ENCODE measurements at places on chromosomes 11 and 22.

DNA sequence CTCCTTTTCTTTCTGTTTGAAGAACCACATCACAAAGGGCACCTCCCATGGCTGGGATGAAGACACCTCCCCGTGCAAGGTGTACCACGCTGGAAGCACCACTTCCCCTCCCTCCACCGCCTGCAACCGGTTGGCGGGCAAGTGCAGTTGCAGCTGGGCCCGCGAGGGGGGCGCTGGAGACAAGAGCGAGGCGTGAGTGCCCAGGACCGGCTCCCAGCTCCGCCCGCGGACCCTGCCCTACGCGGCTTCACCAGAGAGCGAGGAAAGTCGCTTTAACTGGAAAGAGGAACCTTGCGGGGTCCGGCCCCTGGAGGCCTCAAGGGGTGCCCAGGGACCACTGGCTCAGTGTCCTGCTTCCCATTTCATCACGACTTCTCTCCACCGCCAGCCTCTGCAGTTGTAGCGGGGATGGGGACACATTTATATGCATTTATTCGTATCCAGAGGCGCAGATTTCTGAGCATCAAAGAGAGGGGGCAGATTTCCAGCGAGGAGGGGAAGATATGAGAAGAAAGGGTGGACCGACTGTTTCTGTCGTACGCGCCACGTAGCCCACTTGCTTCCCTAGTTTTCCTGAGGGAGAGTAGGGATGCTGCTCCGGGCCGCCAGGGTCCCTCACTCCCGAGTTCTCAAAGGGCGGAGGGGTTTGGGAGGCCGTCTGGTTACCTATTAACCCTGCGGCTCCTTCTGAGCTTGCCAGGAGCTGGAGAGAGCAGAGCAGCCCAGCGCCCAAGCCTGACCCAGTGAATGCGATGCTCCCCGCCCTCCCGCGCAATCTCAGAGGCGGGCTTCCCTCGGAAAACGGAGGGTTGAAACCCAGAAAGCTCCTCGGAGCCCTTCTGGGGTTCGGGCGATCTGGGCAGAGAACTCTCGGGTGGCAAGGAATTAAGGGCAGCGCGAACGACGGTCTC lies 3.5 kb downstream of the ESAM start:
- DNase-seq, result no peak

DNA sequence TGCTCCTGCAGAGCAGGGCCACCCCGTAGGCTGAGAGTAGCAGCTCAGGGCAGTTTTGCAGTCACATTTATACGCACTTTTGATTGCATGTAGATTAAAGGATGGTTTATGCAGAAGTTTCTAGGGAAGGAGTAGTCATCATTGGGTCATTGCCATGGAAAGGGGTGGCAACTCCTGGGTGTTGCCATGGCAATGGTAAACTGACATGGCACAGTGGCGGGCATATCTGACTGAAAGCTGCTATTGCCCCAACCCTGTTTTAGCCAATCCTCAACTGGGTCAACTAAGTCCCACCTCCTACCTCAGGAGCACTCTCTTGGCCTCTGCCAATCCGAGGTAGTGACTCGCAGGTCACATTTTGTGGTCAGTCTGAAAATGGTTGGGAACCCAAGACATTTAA lies 2.4 kb upstream of the ARSA start:
- DNase-seq, result no peak

GRCh38 chr11:86812981-86813380 lies 12.6 kb downstream of the PRSS23 start:
- DNase-seq, result no peak

- no peak for DNase-seq
Observed at GRCh38 chr22:35524966-35525686, 15.5 kb upstream of the RASD2 start.

GRCh38 chr11:47106798-47107411 lies 69.8 kb downstream of the ARFGAP2 start:
- DNase-seq, result no peak

DNA sequence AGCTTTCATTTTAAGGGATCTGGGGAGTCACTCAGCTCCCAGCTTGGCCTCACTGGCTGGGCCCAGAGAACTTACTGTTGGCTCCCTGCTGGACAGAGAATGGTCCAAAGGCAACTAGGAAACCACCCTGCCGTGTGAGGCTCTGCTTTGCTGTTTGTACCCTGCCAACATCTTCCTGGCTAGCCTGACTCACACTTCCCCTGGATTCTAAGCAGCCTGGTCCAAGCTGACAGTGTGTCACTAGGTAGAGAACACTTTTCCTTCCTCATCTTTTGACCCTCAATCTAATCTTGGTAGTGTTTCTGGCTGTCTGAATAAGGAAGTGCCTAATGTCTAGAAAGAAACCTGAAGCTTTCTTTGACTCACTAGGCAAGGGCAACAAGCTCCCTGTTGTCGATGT lies 76.7 kb downstream of the FAR1 start:
- no peak for DNase-seq

- no peak for DNase-seq
Observed at GRCh38 chr22:32097881-32098499, 54.9 kb downstream of the SLC5A1 start.

DNA sequence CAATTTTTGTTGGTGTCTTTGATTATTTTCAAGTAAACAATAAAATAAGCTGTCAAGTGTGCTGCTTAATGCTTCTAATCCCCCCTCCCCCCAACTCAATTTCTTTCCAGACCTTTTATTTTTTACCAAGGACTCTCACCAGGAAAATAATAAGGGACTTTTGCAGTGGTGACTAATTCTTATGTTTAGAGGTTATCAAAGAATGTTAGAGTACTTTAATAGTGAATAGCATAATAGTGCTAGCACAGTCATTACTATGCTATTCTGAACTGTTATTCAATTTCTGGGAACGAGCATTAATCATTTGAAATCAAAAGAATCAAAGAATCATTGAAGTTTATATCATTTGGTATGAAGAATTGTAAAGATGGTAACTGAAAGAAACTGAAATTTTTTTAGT lies 251.4 kb downstream of the DDX10 start:
- DNase-seq, result no peak

DNA sequence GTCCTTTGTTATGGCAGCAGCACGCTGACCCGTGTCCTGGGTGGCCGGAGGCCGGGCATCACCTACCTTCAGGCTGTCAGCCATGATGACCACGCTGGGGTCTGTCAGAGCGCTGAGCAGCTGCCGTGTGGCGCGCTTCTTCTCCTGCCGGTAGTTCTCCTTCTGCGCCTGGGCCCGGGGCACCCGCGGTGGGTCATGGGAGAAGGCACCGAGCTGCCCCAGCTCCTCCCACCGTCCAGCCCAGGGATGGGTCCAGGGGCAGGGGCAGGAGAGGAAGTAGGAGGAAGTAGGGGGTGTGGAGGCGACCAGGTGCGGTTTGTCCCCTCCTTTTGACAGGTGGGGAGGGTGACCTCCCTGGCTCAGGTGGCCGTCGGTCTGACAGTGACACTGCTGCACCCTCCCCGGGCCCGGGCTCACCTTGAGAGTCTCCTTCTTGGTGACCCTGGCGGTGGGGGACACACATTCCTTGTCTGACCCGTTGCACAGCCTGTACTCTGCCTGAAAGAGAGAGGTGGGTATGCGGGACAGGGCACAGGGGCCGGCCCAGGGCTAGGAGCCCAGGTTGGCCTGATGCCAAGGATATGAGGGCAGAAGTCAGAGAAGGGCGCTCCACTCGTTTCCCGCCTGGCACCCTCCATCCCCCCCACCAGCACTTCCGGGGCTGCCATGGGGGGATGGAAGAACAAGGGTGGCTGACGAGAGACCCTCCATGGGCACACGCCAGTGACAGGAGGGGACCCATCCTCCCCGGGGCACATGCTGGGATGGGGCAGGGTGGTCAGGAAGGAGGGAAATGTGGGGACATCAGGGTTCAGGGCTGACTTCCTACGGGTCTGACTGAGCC lies 43.0 kb downstream of the OSBPL5 start:
- DNase-seq, result no peak

- no peak for DNase-seq
Observed at GRCh38 chr11:2927851-2928604, 1.2 kb downstream of the PHLDA2 start.

DNA sequence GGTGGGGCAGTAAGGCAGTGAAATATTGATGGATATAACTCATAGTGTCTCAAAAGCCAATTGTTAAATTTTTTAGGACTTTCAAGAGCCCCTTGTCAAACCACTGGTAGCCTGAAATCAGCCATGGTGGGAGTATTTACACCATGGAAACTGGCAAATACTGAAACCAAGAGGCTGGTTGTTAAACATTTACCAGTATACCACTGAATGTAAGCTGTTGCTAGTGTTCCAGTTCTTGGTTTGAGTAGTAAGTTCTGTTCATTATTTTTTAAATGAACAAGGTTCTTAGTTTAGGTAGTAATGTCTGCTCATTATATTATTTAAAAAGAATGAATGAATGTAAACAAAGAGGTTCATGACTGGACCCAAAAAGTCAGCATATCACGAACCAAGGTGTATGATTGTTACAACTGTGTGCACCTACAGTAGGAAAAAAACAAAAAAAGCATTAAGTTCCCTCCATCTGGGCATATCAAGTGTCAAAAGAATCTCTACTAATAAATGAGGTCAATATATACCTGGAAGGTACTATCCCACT lies 4.5 kb upstream of the EIF3F start:
- DNase-seq, result no peak
